Stimulated activated CD4-positive, alpha-beta T cell treated with anti-CD3 and anti-CD28 coated beads, Interleukin-4, amount 100 ng/mL, for 1 hour (primary cell): ENCODE measurements at places on chromosomes 3 and 15.

DNA sequence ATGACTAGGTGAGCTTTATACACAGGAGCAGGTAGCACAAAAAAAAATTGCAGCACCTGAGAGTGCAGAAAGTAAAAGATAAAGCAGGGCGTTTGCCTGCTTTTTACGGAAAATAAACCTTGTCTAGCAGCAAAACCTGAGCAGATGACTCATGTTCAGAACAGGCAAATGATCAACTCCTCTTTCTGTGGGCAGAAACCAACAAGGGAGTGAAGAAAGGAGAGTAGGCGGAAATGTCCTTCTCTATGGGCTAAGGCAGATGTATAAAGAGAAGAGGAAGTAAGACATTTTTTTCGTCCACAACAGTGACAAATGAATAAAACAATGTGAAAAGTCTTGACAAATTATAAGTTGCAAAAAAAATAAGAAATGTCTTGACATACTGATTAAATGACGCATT, 24.5 kb upstream of the GMNC start:
- no peak for DNase-seq

GRCh38 chr3:18007980-18008379, 265.5 kb upstream of the TBC1D5 start:
- no peak for DNase-seq

- DNase-seq: no peak
Measured at GRCh38 chr15:77746254-77747174, 113.8 kb upstream of the LINGO1 start.

DNA sequence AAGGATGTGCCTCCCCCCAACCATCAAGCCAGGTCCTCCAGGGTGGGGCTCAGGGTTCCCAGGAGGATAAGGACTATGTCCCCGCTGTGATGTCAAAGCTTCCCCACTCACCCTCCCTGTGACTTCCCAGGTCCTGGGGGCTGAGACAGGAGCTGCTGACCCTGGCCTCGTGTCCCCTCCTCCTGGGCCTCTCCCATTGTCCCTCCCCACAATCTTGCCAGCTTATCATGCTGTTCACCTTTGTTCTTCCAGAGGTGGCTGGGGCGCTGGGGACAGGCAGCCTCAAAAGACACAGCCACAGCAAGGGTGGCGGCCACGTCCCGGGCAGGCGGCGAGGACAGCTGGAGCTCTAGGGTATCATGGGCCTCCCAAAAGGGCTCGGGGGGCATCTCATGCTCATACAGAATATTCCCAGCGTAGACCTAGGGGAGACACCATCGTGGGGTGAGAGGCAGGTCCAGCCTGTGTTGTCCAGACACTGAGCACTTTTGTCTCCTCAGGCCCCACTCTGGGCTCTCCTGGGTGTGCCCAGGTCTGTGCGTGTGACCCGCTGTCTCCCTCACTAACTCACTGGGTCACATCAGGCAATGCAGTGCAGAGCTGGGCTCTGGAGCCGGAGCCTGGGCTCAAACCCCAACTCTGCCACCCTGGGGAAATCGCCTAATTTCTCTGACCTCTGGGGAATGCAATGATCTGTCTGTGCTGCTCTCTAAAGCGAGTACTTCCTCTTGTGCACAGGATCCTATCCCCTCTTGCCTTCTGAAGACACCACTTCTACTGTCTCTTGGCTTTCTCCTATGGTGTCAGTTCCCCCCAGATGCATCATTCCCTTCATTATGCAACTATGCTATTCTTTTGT, 30.0 kb downstream of the SNX33 start:
- no peak for DNase-seq

DNA sequence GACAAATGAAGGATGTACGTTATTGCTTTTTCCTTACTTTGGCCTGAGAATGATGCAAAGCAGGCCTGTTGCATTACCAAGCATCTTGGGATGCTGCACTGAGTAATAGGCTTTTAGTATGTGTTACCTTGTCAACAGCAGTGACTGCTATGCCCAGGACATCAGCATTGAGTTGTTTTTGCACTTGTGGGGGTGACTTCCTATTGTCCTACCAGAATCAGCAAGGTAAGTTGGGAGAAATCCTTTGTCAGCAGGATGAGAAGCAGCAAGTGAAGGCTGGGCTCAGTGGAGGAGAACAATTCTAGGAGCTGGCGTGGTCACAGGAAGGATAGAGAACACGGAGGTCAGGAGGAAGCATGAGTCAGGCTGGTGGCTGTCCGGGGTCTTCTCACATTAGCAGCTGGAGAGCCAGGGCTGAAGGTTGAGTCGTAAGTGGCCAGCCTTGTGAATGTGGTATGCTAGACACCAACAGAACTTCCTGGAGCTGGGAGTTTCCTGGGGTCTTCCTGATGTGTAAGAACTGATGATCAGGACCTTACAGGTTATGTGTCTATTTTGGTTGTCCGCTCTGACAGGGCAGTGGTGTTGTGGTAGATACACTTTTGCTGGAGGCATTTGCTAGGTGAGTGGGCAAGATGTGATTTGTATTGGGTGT, 142.7 kb downstream of the FNDC3B start:
- no peak for DNase-seq
